ENCODE measurements at places on chromosomes 6 and 20.

DNA sequence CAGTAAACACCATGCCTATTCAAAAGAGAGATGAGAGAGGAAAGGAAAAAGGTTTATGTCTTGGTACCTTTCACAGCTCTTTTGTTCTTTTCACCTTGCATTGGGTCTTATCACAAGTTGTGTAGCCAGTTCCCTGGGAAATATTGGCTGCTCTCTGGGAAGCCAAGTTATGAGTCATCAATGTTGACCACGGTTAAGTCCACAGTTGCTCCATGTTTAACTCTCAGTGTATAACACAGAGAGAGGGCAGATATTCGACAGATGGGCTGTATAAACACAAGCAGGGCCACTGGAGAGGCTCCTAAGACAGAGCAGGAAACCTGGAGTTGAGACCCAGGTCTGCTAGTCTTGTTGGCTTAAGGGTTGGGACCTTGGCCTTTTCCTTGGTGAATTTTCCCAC lies 718.6 kb downstream of the QKI start:
- DNase-seq, result no peak

GRCh38 chr6:3957321-3957720 lies 108.1 kb downstream of the FAM50B start:
- DNase-seq, result no peak

DNA sequence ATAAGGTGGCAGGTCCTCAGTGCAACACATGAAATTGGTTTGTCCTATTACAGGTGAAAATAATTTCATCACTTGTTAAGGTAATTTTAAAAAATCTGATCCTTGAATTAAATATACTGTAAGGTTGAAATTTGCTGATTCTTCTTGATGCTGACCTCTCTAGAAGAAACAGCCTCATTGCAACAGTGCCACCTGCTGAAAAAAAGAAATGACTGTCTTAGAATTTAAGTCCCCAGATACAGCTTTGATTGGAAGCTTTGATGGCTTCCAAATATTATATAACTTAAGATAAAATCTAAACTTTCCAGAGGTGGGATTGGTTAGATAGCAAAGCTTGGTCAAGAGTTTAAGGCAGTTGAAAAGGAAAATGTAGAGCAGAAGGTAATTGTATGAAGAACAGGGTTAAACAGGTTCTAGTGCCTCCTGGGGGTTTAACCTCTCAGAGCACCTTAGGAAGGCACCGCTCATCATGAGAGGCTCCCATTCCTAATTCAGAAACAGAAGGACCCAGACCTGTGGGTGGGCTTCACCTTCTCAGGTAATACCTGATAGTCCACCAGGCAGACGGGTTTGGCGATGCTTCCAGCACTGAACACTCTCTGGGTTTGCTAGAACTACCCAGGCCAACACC lies 401.0 kb downstream of the PAX1 start:
- no peak for DNase-seq

GRCh38 chr6:165743366-165743898 lies 80.4 kb upstream of the PDE10A start:
- DNase-seq, result no peak

- no peak for DNase-seq
Measured at GRCh38 chr6:104613416-104614001, 246.2 kb downstream of the HACE1 start.

GRCh38 chr20:19291024-19291817 lies 78.8 kb downstream of the SLC24A3 start:
- no peak for DNase-seq

- no peak for DNase-seq
Measured at GRCh38 chr6:47592131-47592840, 106.1 kb upstream of the ADGRF4 start.

GRCh38 chr6:69026243-69026642 lies 391.2 kb downstream of the ADGRB3 start:
- no peak for DNase-seq

DNA sequence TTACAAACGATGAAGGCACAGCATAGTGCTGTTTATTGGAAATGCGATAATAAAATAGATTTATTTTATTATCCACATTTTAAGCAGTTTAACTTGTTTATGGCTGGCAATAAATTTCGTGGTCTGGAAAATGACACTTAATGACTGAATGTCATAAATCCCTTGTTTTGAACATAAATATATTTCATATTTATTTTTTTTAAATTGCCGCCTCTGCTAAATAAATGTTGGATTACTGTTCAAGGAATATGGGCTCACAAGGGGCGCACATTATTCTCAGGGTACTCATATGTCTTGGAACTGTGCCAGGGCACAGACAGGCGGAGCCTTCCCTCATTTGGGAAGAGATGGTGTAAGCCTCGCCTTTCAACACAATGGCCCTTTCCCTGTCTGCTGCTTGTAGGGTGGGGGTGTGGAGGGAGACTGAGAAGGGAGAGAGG lies 134.3 kb downstream of the PXDC1 start:
- DNase-seq, result no peak

- DNase-seq, result no peak
Measured at GRCh38 chr6:106094964-106095335, 8.8 kb downstream of the PRDM1 start.

DNA sequence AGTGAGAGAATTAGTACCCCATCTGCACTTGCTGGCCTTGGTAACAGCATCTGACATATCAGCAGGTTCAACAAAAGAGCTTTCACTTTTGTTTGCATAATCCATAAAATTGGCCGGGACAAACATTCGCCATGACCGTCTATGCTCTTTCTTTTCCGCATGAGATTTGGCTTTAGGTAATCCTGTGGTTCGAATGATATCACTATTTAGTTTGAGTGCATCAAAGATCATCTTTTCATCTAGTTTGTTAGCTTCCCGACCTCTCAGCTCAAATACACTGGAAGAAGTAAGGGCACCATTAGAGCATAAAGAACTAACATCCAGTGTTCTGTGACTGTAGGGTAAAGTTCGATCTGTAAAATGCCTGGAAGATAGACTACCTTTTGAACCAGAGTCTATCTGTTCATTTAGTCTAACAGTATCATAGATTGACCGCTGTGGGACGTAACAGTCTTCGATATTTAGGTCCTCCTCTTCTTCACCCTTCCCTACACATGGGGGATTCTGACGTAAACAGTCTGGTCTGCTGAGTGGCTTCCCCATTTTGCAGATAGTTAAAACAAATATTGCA lies 101.6 kb downstream of the DST start:
- DNase-seq, result peak; percentile 20

DNA sequence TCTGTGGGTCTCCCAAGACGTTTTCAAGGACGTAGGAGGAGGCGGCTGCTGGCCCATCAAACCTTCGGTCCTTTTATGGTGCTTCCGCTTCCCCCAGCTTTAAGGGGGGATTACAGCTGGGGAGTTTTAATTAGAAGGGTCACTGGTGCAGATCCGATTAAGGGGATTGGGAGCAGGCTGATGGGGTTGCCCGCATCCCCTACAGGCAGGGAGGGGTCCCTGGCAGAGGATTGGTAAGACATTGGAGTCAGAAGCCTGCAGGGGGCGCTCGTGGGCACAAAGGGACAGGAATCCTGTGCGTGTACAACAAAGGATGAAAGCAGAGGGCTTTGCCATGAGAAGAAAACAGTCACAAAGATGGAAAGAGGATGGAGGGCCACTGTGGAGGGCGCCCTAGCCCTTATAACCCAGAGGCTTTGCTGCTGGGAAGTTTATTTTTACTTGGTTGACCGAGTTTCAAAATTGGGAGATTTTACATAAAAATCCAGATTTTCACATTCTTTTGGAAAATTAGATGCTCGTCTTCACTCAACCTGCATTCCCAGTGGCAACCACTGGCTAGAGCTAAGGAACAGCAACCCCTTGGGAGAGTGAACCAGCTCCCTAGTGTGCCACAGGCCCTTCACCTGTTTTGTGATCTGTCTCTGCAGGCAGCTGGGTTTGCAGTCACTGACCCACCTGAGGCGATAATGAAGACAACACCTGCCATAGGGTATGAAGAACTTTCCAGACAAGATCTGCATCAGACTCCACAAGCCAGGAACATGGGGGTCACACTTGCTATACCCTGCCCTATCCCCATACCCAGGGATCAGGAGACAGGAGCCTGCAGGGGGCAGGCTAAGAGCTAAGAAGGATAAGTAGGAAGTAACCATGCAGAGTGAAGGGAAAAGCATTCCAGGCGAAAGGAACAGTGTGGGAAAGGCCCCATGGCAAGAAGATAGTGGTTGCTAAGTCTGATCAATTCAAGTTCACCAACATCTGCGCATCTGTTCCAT lies 97.7 kb downstream of the KCNB1 start:
- DNase-seq, result peak; percentile 42

GRCh38 chr6:135300576-135300975 lies 119.5 kb downstream of the MYB start:
- DNase-seq, result no peak

DNA sequence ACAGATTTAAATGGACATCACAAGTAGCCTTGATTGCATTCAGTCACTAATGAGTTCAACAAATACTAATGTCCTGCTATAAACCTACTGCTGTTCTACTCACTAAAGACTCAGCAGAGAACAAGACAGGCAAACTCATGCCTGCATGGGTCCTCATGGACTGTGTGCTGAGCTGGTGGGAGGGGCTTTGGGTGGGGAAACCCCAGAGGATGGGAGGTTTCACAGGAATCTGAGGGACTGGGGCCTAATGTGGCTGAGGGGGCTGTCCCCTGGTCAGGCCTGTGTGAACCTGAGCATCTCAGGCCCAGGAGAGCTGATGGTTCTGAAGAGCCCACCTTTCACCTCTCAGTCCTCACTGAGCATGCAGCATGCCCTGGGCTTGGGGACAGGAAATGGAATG lies 1.4 kb downstream of the CST8 start:
- no peak for DNase-seq

DNA sequence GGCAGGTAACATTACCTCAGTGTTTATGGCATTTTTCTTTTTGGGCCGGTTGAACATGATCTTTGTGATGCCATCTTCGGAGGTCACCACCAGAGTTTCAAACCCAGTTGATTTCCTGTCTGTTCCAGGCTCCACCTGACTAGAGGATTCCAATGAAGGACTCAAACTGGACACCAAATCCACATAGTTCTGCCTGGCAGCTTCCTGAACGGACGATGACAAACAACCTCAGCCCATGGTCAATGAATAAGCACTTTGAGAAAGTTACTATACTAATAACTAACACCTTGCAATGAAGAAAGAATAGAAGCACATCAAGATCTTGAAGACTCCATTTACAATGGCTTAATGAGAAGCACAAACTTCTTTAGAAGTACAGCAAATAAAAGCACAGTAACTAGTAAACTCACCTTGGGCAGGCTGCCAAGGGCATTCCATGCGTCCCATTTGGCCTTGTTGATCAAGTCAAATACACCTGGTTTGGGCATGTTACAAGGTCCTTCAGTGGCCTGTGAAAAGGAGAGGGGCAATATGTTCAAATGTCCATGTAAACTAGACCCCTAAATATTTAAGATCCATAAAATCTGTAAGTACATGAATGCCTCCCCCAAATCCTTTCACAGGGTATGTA lies 4.9 kb downstream of the ECI2 start:
- DNase-seq, result peak; percentile 88

- DNase-seq, result no peak
Measured at GRCh38 chr20:44858606-44859360, 26.7 kb upstream of the YWHAB start.

- no peak for DNase-seq
Measured at GRCh38 chr6:42378125-42378524, 73.6 kb downstream of the TRERF1 start.

- no peak for DNase-seq
Measured at GRCh38 chr6:141877275-141877983, 255.3 kb upstream of the GJE1 start.

DNA sequence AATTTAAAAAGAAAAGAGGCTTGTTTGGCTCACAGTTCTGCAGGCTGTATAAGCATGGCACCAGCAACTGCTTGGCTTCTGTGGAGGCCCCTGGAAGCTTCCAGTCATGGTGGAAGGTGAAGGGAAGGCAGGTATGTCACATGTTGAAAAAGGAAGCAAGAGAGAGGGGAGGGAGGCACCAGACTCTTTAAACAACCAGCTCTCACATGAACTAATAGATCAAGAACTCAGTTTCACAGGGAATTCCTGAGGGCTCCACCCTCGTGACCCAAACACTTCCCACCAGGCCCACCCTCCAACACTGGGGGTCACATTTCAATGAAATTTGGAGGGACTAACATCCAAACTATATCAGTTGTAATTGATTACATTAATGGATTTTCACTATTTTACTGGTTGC lies 127.9 kb upstream of the MLIP start:
- no peak for DNase-seq

DNA sequence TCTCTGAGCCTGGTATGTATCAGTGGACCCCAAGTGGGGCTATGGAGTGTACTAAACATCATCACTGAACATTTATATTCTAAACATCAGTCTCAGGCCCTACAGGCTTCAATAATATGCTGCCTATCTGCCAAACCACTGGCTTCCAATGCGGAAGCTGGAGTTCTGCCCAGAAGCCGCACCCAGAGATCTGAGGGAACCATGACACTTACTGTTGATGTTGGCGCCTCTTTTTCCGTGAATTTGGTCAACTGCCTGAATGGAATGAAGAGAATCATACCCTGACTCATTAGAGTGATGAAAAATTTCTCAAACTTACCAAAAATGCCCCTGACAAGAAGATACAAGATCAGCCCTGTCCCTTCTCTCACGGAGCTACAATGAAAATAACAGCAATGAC lies 66.2 kb downstream of the SLC22A23 start:
- DNase-seq, result no peak

GRCh38 chr6:107604549-107604948 lies 114.6 kb downstream of the SOBP start:
- DNase-seq, result no peak

DNA sequence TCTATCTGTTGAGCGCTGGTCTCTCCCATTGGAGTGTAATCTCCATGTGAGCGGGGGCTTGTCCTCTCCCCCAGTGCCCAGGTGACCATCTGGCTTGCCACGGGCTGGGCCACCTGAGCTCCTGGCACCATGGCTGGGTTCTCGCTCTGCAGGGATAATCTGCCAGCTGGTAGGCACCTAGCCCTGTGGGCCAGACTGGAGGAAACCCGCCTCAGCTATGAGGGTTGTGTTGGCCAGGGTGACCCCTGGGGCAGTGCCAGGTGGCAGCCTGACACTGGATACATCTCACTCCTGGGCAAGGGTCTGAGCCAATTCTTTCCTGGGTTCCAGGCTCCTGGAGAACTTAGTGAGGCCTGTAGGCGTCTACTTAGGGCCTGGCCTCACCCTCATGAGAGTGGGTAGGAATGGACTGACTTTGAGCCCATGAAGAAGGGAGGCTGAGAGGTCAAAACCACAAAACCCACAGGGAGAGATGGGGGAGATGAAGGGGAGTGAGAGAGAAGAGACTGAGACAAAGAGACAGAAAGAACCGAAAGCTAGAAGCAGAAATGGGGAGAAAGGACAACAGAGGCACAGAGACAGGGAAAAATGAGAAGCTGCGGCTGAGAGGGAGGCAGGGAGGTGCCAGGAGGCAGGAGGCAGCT lies 5.8 kb upstream of the SLC52A3 start:
- no peak for DNase-seq

DNA sequence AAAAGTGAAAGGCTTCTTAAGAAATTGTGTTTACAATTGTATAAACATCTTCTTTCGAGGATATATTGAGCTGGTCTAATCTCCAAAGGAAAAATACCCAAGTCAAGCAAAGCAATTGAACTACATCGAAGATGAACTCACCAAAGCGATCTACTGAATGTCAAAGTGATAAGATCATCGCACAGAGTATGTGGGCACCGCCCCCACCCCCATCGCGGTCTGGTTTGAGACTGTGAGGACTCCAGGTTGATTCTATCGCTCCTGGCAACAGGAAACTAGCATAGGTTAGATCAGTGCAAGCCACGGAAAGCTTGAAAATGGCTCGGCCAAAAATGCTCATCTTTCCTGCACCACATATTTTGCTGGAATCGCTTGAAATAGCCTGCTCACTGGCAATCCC lies 133.2 kb upstream of the RPS6KA2 start:
- no peak for DNase-seq
